Pancreas (tissue), 10 donors: ENCODE measurements at places on chromosomes 12 and 14. TPM values are rescaled to one million over a fixed set of nuclear protein-coding genes. Genes with fewer than 3 reads are reported as not detected.

DNA sequence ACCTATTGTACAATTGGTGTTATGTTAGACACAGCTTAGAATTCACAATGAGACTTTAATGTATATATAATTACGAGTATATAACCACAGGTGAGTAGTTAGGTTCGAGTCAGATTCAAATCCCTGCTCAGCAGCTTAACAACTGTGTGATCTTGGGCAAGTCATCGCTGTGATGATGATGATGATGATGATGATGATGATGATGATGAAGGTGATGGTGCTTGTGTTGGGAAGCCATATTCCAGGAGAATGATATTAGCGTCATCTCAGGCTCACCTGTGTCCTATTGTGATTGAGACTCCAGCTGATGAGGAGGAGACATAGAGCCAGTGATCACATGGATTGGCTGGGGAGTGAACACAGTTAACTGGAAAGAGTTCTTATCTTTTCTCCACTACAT lies 16.5 kb downstream of the RFX4 start:
- DNase-seq, result no peak

DNA sequence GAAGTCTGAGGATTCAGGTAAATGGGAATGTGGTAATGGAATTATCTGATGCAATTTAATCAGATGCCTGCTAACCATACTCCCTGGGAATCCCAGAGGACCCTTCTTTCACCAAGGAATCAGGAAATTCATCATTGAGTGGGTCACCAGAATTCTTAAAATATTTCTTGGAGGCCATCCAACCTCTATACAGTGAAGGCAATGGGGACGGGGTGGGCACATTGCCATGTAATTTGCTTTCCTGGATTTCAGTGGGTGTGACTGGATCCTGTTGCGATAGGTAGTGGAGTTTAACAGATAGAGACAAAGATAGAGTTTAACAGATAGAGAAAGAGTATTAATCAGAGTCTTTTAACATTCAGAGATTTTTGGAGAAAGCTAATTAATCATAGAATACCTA lies 394.4 kb downstream of the DAD1 start:
- no peak for DNase-seq

GRCh38 chr14:92471919-92472318 lies 41.7 kb upstream of the RIN3 start:
- DNase-seq, result no peak

Gene PRPH
- polyA plus RNA-seq, result 18.7 TPM

Gene CHGA
- polyA plus RNA-seq, result 1,505 TPM

Gene ENO2
- 53.6 TPM for polyA plus RNA-seq

Gene TEAD4
- 17.4 TPM for polyA plus RNA-seq
